ENCODE measurements at places on chromosomes 5 and 9. TPM values are rescaled to one million over a fixed set of nuclear protein-coding genes. Genes with fewer than 3 reads are reported as not detected.
A peak's percentile ranks its signal among the peaks of the same experiment; 100 is the strongest.

- H3K4me1 ChIP-seq, result peaks cover 25% of the 10 kb centered on the region
- H3K27me3 ChIP-seq, result no peaks in the 10 kb centered on the region
- H3K36me3 ChIP-seq, result no peaks in the 10 kb centered on the region
Measured at GRCh38 chr5:99034336-99034735, 105.5 kb upstream of the CHD1 start.

DNA sequence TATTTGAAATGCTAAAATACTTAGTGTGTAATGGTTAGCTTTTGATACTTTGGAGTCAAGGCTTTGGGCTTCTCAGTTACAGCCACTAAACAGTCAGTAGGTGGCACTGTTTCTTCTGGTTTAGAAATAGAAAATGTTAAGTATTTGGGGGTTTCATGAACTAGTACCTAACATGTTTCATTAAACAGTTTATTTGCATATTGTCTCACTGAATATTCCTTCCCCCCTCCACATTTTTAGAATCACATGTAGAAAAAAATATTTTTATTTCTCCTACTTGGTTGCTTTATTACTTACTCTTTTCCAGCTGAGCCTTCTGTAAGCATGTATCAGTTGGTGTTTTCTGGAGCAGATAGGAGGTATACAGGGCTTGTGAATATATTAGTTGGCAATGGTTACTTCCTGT is 48.0 kb downstream of the IPO11 start:
- H3K4me3 ChIP-seq, result no peak overlapping the region
- no peaks in the 10 kb centered on the region for H3K27me3 ChIP-seq
- H3K36me3 ChIP-seq, result peaks cover 5% of the 10 kb centered on the region
- DNase-seq, result peak; percentile 21

DNA sequence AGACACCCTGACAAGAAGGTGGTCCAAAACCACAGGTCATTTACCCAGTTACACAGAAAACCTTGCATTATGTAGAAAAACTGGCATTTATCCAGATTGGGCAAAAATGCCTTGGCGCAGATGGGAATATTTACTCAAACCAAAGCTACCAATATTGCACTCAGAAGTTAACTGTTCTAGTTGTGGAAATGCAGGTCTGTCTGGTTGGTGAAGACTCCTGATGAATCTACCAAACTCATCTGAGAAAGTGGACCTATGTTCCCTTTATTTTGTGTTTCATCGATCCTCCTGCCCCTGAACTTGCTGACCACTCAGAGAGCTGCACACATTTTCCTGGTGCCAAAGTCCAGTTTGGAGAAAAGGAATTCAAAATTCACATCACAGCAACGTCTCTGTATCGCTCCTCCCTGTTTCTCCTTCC is 85.2 kb upstream of the ALDH1A1 start:
- DNase-seq, result no peak
- H3K4me1 ChIP-seq, result no peaks in the 10 kb centered on the region
- H3K36me3 ChIP-seq, result no peaks in the 10 kb centered on the region
- no peak overlapping the region for H3K4me3 ChIP-seq
- H3K27ac ChIP-seq, result no peak overlapping the region

GNA14 gene
- 0.47 TPM for total RNA-seq

GABRA6 gene
- total RNA-seq, result not detected

CDH6 gene
- 0.66 TPM for total RNA-seq

NME5 gene
- 1.2 TPM for total RNA-seq

DNA sequence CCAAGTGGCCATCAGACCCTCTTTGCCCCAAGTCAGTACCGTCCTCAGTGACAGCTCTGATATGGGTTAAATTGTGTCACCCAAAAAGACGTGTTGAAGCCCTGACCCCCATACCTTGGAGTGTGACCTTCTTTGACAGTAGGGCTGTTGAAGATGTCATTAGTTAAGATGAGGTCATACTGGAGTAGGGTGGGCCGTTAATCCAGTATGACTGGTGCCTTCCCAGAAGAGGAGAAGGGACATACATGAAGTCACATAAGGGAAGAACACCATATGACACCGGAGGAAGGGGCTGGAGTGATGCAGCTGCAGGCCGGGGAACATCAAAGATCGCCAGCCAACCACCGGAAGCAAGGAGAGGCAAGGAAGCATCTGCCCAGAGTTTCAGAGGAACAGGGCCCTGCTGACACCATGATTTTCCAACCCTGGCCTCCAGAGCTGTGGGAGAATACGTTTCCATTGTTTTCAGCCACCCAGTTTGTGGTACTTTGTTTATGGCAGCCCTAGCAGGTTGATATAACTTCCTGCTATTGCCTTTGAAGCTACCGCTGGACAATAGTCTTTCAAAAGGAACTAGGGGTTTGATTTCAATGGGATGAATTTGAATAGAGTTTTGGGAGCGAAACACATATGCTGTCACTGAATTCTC is 36.4 kb upstream of the CPEB4 start:
- no peak for DNase-seq
- peaks cover 2% of the 10 kb centered on the region for H3K4me1 ChIP-seq

DNA sequence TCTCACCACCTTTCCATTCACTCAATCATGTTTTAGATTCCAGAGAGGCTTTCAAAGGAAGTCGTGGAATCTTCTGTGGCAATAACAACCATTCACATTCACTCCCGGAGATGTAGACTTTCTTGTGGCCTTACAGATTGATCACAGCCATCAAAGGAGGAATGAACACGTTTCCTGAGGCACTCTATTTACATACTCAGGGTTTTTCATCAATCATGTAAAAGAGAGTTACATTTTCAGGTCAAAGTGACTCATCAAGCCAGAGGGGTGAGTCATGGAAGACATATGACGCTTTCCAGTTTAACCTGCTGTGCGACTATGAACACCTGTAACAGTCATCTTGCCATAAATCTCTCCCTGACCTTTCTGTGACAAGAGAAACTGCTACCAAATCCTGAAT is 39.3 kb upstream of the RAD23B start:
- no peaks in the 10 kb centered on the region for H3K27me3 ChIP-seq
- no peak overlapping the region for H3K4me3 ChIP-seq
- no peaks in the 10 kb centered on the region for H3K36me3 ChIP-seq
- no peak for DNase-seq

TPPP gene
- total RNA-seq, result 0.24 TPM

CDC20B gene
- 0.19 TPM for total RNA-seq

- H3K27ac ChIP-seq, result no peak overlapping the region
- no peaks in the 10 kb centered on the region for H3K27me3 ChIP-seq
- H3K4me3 ChIP-seq, result no peak overlapping the region
- H3K4me1 ChIP-seq, result no peaks in the 10 kb centered on the region
Measured at GRCh38 chr5:61919920-61920319, 386.1 kb upstream of the KIF2A start.

GRCh38 chr9:98231770-98232478 is 23.5 kb downstream of the TBC1D2 start:
- H3K36me3 ChIP-seq, result peaks cover 4% of the 10 kb centered on the region
- H3K27me3 ChIP-seq, result no peaks in the 10 kb centered on the region
- no peaks in the 10 kb centered on the region for H3K4me1 ChIP-seq
- H3K4me3 ChIP-seq, result no peak overlapping the region
- no peak overlapping the region for H3K27ac ChIP-seq

GMCL2 gene
- under 0.01 TPM for total RNA-seq

DNA sequence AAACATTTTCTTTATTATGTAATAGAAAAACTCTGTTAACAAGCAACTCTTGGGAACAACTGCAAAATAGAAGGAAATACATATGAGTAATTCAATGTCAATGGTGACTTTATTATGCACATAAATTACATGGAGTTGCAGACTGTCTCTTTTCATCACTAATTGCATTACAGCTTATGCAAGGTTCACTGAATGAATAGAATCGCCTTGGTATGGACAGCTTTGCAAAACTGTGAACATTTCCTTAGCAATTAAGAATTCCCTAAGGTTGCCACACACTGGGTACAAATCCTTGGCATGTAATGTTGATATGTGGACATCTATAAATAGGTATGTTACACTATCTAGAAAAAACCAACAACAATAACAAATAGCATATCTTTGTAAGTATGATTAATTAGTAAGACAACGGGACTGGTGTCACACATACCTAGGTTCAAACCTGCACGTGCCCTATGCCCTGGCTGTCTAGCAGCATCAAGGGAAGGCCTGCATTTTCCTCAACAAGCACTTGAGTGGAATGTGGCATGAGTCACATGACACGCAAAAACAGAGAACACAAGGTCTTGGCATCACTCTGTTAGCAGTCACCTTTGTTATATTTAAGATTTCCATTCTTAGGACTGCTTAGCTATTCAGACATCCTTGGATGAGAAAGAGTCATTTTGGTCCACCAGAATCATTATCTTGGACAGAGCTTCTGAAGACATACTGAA is 263.9 kb downstream of the CTNND2 start:
- H3K27me3 ChIP-seq, result no peaks in the 10 kb centered on the region
- H3K36me3 ChIP-seq, result no peaks in the 10 kb centered on the region
- H3K4me3 ChIP-seq, result no peak overlapping the region
- DNase-seq, result no peak
- H3K27ac ChIP-seq, result no peak overlapping the region

ALG2 gene
- 23.2 TPM for total RNA-seq

PFN3 gene
- not detected for total RNA-seq
